ENCODE measurements at places on chromosomes 3 and 15.
A peak's percentile ranks its signal among the peaks of the same experiment; 100 is the strongest.

DNA sequence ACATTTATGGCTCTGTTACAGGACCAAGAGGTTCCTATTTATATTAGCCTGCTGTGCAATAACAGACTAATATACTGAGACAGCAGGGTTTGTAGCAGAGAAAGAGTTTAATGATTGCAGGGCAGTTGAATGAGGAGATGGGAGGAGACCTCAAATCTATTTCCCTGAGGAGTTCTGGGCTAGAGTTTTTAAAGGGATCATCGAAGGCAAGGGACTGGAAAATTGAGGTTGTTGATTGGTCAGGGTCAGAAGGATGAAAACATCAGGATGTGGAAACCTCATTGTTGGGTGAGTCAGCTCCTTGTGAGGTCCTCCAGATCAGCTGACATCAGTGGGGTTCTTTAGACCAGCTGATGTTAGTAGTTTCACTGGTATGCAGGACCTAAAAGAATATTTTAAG, 60.6 kb upstream of the GOLGA8B start:
- H3K36me3 ChIP-seq, result no peaks in the 10 kb centered on the region
- no peaks in the 10 kb centered on the region for H3K27me3 ChIP-seq
- no peak overlapping the region for H3K4me3 ChIP-seq

DNA sequence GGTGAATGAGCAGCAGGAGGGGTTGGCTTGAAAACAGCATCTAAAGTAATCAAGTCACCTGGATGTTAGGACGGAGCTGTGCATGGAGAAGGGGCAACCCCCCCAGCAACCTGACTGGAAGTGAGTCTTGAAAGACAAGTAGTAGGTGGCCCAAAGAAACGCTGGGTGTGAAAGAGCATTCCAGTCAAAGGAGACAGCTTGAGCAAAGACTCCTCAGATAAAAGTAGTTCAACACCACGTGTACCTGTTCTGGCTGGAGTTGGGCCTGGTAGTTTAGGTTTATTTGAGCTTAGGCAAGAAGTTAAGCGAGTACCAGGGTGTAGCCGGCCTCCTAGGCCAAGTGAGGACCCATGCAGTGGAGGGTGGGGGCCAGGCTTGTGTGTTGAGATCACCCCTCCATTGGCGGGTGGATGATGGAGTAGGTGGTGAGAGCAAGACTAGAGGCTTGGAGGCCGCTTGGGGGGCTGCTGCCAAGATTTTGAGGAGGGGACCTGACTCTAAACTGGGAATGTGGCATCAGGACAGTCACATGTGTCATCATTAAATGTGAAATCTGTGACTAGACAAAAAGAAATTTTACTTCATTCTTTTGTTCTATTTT, 61.3 kb downstream of the ABHD2 start:
- peaks cover 3% of the 10 kb centered on the region for H3K36me3 ChIP-seq
- H3K4me3 ChIP-seq, result no peak overlapping the region
- no peaks in the 10 kb centered on the region for H3K4me1 ChIP-seq
- H3K27me3 ChIP-seq, result no peaks in the 10 kb centered on the region
- H3K27ac ChIP-seq, result no peak overlapping the region

- peaks cover 5% of the 10 kb centered on the region for H3K36me3 ChIP-seq
- H3K27ac ChIP-seq, result peak overlapping the region; percentile 94
- H3K4me1 ChIP-seq, result no peaks in the 10 kb centered on the region
- peak overlapping the region; percentile 95 for H3K4me3 ChIP-seq
- H3K27me3 ChIP-seq, result no peaks in the 10 kb centered on the region
- DNase-seq, result peak; percentile 48
Observed at GRCh38 chr15:90388462-90389380, 679 bp downstream of the IQGAP1 start.

GRCh38 chr15:93001881-93002280, 87.1 kb downstream of the RGMA start:
- H3K4me3 ChIP-seq, result no peak overlapping the region
- H3K36me3 ChIP-seq, result peaks cover 57% of the 10 kb centered on the region
- no peaks in the 10 kb centered on the region for H3K4me1 ChIP-seq
- H3K27ac ChIP-seq, result no peak overlapping the region
- DNase-seq, result no peak

DNA sequence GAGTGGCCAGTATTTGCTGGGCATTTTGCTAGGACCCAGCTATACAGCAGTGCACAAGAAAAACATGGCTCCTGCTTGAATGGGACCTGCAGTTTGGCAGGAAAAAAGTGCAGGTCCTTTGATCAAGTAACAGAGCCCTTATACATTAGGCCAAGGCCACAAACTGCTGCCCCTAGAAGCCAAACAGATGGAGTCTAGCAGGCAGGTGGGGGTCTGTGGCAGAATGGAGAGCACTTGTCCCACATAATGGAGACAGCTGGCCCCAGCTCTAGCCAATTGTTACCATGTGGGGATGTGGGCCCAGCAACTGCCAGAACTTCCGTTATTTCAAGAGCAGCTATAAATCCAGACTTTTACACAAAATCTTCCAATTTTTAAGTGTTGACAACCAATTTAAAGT, 79.3 kb downstream of the SHQ1 start:
- H3K4me3 ChIP-seq, result no peak overlapping the region
- no peaks in the 10 kb centered on the region for H3K4me1 ChIP-seq
- no peak overlapping the region for H3K27ac ChIP-seq
- no peaks in the 10 kb centered on the region for H3K27me3 ChIP-seq
- DNase-seq, result no peak

GRCh38 chr3:44419116-44419922, 58.2 kb downstream of the ZNF445 start:
- peaks cover under 1% of the 10 kb centered on the region for H3K36me3 ChIP-seq
- no peak for DNase-seq
- no peaks in the 10 kb centered on the region for H3K4me1 ChIP-seq
- no peak overlapping the region for H3K27ac ChIP-seq
- no peaks in the 10 kb centered on the region for H3K27me3 ChIP-seq

DNA sequence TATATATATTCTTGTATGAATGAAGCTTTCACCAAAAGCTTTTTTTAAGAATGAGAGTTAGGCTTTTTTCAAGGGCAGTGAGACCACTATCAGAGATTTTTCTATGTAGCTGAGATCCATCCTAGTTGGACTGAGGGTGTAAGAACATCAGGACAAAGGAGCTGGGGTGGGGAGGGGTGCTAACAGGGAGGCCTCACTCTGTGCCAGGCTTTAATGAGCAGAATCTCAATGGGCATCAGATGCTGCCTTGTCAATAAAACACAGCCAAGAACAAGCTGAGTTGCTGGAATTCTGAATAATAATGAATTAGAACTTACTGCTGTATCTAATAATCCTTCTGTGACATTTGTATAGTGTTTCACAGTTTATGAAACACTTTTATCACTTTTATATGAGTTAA, 41.4 kb upstream of the USP3 start:
- no peaks in the 10 kb centered on the region for H3K4me1 ChIP-seq
- no peak overlapping the region for H3K4me3 ChIP-seq
- H3K36me3 ChIP-seq, result no peaks in the 10 kb centered on the region
- no peak overlapping the region for H3K27ac ChIP-seq
- H3K27me3 ChIP-seq, result no peaks in the 10 kb centered on the region

DNA sequence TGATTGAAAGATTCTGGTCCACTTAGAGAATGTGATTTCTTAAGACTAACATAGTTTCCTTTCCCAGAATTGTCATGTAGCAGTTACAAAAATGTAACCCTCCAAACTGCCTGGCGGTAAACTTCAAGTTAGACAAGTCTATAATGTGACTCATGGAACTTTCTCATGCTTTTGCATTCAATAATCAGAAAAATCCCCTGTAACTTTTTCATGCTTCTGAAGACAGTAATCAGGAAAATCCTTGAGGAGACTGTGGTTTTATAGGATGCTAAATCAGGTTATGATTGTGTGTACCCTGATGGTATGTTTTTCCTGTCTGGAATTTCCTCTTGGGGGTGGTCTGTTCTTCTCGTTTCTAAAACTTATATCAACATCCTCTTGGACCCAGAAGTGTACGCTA, 74.0 kb upstream of the RARB start:
- H3K27ac ChIP-seq, result no peak overlapping the region
- H3K36me3 ChIP-seq, result no peaks in the 10 kb centered on the region
- no peak for DNase-seq
- no peak overlapping the region for H3K4me3 ChIP-seq

DNA sequence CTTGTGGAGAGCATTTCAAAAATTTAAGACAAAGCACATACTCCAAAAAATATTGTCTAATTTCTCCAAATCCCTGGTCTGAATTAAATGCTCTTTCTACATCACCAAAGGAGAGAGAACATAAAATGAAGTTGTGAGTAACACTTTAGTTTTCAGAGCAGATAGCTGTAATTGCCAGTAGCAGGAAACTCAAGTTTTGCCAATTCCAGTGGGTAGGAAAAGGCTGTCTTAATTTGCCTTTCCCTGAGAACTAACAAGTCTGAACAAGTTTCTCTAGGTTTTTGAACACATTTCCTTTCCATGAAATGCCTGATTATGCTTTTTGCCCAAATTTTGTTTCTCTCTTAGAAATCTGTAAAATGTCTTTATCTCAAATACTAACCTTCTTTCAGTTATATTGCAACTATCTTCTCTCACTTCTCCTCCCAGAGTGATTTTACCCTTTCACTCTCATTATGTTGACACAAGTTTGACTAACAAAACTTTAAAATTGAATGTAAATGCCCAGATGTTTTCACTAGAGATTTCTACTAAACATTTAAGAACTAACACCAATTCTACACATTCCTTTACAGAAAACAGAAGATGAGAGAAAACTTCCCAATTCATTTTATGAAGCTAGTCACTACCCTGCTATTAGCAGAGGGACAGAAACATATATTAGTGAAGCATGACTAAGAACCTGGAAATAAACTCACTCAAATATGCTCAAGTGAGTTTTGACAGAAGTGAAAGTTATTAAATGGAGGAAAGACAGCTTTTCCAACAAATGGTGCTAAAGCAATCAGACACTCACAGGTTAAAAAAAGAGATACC, 38.4 kb downstream of the RFX7 start:
- no peaks in the 10 kb centered on the region for H3K27me3 ChIP-seq
- no peak overlapping the region for H3K4me3 ChIP-seq
- no peak overlapping the region for H3K27ac ChIP-seq
- peaks cover 1% of the 10 kb centered on the region for H3K36me3 ChIP-seq
- H3K4me1 ChIP-seq, result no peaks in the 10 kb centered on the region

- H3K27me3 ChIP-seq, result no peaks in the 10 kb centered on the region
- no peak overlapping the region for H3K4me3 ChIP-seq
- no peaks in the 10 kb centered on the region for H3K36me3 ChIP-seq
- no peak overlapping the region for H3K27ac ChIP-seq
- no peaks in the 10 kb centered on the region for H3K4me1 ChIP-seq
- DNase-seq, result no peak
Observed at GRCh38 chr3:60514085-60514649, 737.1 kb downstream of the FHIT start.

- H3K4me3 ChIP-seq, result no peak overlapping the region
- no peaks in the 10 kb centered on the region for H3K4me1 ChIP-seq
- DNase-seq, result no peak
- H3K36me3 ChIP-seq, result no peaks in the 10 kb centered on the region
- H3K27me3 ChIP-seq, result no peaks in the 10 kb centered on the region
Observed at GRCh38 chr3:79661896-79662295, 105.9 kb downstream of the ROBO1 start.

GRCh38 chr3:22361521-22361920, 610.5 kb upstream of the ZNF385D start:
- no peak overlapping the region for H3K27ac ChIP-seq
- DNase-seq, result no peak
- H3K4me3 ChIP-seq, result no peak overlapping the region
- no peaks in the 10 kb centered on the region for H3K36me3 ChIP-seq
- H3K4me1 ChIP-seq, result no peaks in the 10 kb centered on the region
- H3K27me3 ChIP-seq, result no peaks in the 10 kb centered on the region

DNA sequence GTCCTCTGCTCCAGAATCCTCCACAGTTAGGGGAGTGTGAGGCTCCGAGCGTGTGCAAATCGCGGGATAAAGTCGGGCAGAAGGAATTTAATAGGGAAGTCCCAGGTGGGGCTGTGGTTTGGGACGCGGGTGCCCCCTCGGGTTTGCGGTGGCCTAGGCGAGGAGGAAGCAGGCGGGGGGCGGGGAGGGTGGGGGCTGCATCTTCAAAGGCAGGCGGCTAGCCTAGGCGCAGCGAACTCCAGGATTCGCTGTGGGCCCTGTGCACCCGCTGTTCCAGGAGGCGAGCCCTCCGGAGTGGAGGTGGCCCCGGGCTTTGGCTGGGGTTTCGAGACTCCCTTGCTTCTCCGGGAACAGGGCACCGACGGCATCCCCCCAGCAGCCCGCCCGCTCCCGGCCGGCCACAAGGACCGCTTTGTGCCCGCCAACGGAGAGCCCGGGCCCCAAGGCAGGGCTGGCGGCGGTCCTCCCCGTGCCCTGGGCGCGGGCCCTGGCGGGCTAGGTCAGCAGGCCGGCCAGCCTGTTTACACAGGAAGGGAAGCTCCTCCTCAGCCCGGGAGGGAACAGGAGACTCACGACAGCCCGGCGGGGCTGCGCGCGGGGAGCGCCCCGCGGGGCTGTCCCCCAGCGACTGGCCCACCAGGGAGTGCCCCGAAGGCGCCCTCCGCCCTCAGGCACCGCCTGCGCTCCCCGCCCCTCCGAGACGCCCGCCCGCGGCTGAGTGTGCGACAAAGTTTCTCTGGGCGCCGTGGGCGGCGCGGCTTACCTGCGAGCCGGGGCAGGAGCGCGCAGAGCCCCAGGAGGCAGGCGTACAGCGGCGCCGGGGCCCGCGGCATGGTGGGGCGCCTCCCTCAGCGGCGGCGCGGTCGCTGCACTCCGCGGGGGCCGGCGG, 753 bp downstream of the ITGB5 start:
- H3K4me1 ChIP-seq, result peaks cover 42% of the 10 kb centered on the region
- peak overlapping the region; percentile 91 for H3K4me3 ChIP-seq
- peak overlapping the region; percentile 91 for H3K27ac ChIP-seq
- peaks cover 3% of the 10 kb centered on the region for H3K36me3 ChIP-seq

Data from trophoblast cell (in vitro differentiated cells and primary cell).